Kidney tubule cell (primary cell): ENCODE measurements at places on chromosomes 16 and 17.
A peak's percentile ranks its signal among the peaks of the same experiment; 100 is the strongest.

DNA sequence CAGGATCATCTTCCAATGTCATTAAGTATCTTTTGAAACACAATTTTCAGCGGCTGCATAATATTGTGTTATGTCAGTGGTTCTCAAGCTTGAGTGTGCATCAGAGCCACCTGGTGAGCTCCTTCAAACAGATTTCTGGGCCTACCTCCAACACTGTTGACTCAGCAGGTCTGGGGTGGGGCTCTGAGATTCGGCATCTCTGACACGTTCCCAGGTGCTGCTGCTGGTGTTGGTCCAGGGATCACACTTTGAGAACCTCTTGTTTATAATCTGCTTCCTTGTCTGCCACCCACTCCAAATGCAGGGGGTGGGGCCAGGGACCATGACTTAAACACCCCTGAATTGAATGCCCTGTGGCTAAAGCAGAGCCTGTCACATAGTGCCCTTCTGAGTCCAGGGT, 73.8 kb upstream of the HNF1B start:
- peak; percentile 92 for DNase-seq

GRCh38 chr16:88599825-88600538, 29.8 kb downstream of the ZC3H18 start:
- no peak for DNase-seq

- no peak for DNase-seq
Measured at GRCh38 chr16:64845071-64845470, 276.8 kb downstream of the CDH11 start.

GRCh38 chr16:25916037-25916436, 224.3 kb downstream of the HS3ST4 start:
- DNase-seq = no peak

DNA sequence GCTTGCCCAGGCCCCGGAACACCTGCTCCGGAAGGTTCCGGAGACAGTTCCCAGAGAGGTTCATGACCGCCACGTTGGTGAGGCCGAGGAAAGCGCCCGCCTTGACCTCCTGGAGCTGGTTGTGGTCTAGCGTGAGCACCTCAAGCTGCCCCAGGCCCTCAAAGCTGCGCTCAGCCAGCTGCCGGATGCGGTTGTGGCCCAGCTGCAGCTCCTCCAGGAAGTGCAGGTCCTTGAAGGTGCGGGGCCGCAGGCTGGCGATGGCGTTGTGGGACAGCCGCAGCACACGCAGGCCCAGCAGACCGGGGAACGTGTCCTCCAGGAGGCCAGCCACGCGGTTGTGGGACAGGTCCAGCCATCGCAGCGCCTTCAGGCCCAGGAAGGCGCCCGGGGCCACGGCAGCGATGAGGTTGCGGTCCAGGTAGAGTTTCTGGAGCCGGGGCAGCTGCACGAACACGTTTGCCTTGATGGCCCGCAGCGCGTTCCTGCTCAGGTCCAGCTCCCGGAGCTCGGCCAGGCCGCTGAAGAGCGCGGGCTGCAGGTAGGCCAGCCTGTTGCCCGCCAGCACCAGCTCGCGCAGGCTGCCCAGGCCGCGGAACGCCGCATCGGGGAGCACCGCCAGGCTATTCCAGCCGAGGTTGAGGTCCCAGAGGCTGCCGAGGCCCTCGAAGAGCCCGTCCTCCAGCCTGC, 2.1 kb downstream of the IGFALS start:
- no peak for DNase-seq

DNA sequence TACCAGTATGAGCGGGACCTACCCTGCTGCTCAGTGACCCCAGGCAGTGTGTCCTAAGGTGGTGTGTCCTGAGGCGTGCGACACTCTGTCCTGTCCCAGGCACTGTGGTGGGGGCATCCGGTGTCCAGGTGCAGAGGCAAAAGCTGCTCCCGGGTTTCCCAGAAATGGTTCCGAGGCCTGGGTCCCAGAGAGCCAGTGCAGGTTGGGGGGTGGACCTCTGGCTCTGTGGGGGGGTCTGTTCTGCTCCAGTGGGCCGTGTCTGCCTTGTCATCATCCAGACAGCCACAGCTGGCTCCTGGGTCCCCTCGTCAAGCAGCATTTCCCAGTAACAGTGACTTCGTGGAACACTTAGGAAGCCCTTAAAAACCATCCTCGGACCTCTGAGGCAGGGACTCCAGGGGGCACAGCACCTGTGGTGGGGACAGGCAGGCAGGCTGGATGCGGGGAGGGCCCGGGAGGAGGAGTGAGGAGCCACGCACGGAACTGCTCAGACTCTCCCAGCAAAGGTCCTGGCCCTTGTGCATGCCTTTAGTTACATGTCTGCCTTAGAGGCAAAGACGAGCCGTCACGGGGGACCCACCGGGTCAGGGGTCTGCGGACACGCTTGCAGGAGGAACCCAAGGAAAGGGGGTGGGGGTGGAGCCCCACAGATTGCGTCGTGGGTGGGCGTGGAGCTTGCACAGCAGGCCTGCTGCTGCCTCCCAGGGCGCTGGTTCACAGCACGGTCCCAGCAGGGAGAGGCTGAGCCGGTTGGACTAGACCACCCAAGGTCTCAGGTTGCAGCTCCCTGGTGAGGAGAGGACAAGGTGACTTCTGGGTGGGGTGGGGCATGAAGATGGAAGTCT, 5.6 kb downstream of the SLC16A3 start:
- peak; percentile 78 for DNase-seq

DNA sequence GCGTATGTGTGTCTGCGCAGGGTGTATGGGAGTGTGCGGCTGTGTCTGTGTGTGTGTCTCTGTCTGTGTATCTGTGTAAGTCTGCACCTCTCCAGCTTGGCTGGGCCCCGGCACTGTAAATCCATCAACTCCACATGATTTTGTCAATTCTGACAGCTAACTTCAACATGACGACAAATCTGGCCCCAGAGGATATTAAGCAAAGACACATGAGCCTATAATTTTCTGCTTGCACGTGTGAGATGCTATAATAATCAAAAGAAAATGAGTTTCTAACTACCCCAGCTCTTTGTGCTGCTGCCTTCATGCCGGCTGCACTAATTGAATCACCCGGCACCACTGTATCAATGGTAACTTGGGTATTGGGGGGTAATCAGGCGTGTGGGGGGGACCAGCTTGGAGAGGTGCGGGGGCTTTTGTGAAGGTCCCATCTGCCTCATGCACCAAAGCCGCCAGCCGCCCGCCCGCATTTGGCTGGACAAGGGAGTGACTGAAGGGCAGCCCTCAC, 57.6 kb upstream of the LHX1 start:
- DNase-seq = no peak

- DNase-seq = no peak
Measured at GRCh38 chr16:73262931-73263330, 215.0 kb upstream of the ZFHX3 start.

DNA sequence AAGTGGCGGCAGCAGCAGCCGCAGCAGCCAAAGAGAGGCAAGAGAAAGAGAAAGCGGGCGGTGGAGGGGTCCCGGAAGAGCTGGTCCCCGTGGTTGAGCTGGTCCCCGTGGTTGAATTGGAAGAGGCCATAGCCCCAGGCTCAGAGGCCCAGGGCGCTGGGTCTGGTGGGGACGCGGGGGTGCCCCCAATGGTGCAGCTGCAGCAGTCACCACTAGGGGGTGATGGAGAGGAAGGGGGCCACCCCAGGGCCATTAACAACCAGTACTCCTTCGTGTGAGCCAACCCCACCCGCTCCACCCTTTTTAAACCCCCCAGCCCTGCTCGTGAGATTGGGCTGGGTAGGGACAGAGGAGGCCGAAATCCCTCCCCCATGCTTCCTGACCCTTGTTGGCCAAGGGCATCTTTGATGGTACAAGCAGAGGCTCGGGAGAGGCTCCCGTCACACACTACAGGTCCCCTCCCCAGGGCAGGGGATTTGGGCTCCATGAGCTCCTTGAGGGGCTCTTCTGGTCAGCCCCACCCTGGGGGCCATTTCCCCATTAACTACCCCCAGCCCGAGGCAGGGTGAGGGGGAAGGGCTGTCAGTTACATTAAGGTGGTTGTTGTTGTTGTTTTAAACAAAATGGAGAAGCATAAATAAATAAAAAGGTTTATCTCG, 4.6 kb upstream of the ATP2A1 start:
- no peak for DNase-seq

DNA sequence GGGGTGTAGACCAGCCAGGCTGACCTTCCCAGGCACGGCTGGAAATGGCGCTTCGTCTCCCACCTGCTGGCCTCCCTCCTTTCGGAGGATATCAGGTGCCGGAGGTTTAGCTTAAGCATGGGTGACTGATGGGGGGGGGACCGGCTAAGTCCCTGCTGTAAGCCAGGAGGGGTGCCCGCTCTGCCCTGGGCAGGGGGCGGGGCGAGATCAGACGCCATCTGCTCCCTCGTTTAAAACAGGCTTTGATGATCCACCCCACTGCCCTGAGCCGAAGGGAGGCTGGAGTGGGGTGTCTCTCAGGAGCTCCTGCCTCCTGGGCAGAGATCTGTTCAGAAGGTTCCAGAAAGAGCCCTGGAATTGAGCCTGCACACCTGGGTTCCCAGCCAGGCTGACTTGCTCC, 26.0 kb downstream of the C16orf74 start:
- DNase-seq = no peak

GRCh38 chr16:23453338-23454052, 506 bp upstream of the COG7 start:
- no peak for DNase-seq

GRCh38 chr16:17567455-17567854, 96.7 kb upstream of the XYLT1 start:
- no peak for DNase-seq

- no peak for DNase-seq
Measured at GRCh38 chr16:69407702-69408323, 16.6 kb upstream of the CYB5B start.

- peak; percentile 39 for DNase-seq
Measured at GRCh38 chr16:78462288-78463208, 363.1 kb downstream of the WWOX start.

DNA sequence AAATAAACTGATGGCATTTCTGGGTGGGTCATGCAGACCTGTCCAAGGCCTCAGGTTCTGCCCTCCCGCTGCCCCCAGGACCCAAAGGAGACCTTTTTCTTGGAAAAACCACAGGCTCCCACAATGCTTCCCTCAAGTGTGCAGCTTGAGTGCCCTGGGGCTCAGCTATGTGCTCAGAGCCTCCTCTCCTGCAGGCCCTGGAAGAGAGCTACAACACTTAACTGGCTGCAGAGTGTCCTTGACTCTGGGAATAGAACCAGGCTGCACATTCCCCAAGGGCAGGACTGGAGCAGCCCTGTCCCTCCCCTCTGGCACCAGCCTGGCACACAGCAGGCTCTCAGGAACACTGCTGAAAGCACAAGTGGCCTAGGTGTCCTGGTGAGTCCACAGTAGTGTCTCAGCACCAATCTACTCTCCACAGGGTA, 4.8 kb upstream of the SREBF1 start:
- DNase-seq = no peak

GRCh38 chr16:30998852-30999761, 11.3 kb downstream of the STX1B start:
- no peak for DNase-seq

- no peak for DNase-seq
Measured at GRCh38 chr17:78510141-78511075, 66.8 kb downstream of the DNAH17 start.

DNA sequence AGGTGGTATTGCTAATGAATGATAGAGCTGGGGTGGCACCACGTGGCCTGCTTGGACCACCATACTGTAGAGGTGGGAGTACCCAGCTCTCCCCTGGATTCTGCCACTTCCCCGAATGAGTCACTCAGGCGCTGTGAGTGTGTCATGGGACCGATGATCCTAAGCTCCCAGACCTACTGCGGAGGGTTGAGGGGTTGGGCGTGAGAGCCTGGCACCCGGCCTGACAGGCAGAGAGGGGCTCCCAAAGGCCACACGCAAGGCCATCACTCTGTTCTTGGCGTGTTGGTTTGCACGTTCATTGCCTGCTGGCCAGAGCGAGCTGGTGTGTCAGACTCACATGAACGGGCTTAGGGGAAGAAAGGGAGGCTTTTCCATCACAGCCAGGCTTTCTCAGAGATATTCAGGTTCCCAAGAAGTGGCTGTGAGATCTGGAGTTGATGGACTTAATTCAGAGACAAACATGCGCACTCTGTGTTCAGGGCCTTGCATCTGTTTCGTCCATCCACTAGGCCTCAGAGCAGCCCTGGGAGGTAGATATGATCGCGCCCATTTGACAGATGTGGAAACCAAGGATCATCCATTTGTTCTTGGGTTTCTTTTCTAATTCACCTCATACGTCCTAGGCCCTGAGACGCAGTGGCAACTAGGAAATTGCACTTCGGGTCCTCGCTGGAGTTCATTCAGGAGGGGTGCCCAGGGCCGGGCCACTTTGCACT, 41.4 kb downstream of the CMIP start:
- DNase-seq = peak; percentile 46

- peak; percentile 8 for DNase-seq
Measured at GRCh38 chr17:55442953-55443683, 21.5 kb upstream of the MMD start.

DNA sequence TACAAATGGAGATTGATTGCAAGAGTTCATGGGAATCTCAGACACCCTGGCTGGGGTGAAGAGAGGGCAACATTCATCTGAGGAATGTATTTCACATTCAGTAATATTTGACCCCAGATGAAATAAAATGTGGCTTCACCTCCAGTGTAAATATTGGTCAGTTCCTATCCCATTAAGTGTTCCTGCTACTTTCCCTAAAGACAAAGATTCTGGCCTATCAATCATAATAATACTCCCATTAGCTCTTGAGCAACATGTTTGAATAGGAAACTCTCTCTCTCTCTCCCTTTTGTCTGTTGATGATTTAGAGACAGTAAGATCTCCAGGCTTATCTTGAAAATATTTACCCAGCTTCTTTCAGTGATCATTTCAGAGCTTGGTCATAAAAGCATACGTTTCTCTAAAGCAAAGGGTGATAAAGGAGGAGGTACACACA, 70.1 kb downstream of the KCNJ2 start:
- DNase-seq = no peak

DNA sequence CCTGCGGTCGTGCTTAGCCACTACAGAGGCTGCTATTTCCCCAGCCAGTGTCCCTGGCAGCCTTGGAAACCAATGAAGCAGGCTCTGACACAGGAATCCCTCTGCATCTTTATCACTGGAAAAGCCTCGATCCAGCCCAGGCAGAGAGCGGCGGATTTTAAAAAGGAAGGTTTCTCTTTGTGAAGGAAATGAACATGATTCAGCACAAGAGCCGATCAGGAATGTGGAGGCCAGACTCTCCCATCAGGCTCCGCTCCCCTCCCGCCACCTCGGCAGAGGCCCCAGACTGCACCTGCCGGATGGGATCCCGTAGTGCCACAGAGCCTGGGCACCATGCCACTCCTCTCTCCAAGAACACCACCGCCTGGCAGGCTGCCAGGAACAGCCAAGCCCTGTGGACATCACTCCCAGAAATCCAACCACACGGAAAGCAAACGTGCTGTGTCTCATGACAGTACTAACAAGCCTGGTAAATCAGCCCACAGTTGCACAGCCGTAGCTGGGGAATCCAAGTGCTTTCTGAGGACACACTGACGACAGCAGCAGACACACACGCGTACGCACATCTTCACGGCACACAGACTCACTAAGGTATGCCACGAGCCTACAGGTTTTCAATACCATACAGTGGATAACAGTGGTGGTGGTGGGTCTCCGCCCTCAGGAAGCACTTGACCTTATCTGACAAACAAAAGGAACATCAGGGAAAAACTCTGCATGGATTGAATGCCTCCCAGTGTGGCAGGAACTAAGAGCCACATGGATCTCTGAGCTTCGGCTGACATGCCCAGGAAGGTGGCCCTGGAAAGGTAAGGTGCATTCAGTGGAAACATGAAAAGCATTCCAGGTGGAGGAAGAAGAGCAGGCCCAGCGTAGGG, 5.4 kb downstream of the LRRC75A start:
- DNase-seq = peak; percentile 96
